Activated B cell treated with CpG ODN at 0.5 μM for 24 hours (primary cell): ENCODE measurements at places on chromosomes 11 and 22.
A peak's percentile ranks its signal among the peaks of the same experiment; 100 is the strongest.

GRCh38 chr11:128720522-128720985 lies 26.7 kb downstream of the FLI1 start:
- H3K27ac ChIP-seq, result peak overlapping the region; percentile 98
- peak; percentile 42 for DNase-seq
- H3K4me3 ChIP-seq, result peak overlapping the region; percentile 87
- peaks cover 99% of the 10 kb centered on the region for H3K4me1 ChIP-seq

- H3K36me3 ChIP-seq, result no peaks in the 10 kb centered on the region
- no peak overlapping the region for H3K27ac ChIP-seq
- H3K4me1 ChIP-seq, result no peaks in the 10 kb centered on the region
- DNase-seq, result no peak
Measured at GRCh38 chr11:28919194-28919593, 811.0 kb downstream of the METTL15 start.

DNA sequence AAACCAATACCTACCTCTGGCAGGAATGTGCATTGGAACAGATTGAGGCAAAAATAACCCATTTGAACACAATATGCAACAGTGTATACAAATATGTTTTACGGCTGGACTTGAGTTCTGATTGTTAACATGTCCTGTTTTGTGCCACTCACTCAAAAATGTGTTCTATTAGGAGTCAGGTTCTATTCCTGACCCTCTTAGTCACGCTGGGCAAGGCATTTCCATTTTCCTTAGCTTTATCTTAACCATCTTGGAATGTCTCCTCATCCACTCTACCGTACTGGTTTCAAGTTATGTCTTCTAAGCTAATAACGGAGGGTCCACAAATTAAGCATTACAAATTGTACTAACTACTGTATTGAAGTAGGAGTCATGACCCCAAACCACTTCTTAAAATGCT lies 78.6 kb downstream of the MAML2 start:
- no peak for DNase-seq
- H3K27ac ChIP-seq, result peak overlapping the region; percentile 14
- peaks cover 80% of the 10 kb centered on the region for H3K4me1 ChIP-seq
- H3K36me3 ChIP-seq, result peaks cover 6% of the 10 kb centered on the region
- no peak overlapping the region for H3K4me3 ChIP-seq
- H3K27me3 ChIP-seq, result no peaks in the 10 kb centered on the region

DNA sequence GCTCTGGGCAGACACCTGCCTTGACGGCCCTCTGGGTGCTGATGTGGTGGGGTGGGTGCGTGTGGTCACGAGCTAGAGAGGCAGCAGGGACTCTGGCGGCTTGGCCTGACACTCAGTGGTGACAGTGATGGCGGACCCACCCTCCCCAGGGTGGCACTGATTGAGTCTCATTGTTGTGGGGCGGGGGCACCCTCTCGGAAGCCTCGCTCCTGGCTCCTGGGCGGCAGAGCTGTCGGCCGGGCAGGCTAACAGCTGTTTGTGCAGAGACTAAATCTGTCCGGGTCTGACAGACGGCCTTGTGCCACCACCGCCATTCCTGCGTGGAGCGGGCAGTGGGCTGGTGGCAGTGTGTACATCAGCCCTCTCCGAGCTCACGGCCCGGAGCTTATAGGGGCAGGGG lies 15.6 kb downstream of the FLRT1 start:
- no peaks in the 10 kb centered on the region for H3K4me1 ChIP-seq
- DNase-seq, result no peak
- no peaks in the 10 kb centered on the region for H3K27me3 ChIP-seq
- no peak overlapping the region for H3K27ac ChIP-seq
- H3K4me3 ChIP-seq, result no peak overlapping the region

DNA sequence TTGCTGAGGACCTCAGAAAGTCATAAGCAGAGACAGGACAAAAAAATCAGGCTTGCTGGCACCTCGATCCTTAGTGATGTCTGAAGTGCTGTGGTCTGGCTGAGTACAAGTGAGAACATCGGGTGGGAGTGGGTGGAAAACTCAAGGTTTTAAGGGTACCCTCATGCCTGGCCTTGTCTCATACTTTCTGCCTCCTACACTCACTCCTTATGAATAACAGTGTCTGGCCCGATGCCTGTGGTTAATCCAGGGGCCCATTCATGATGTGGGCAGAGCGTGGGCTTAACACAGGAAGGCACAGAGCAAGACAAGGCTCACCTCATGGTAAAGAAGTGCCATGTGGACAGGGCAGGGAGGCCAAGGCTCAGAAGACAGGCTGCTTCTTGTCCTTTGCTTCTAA lies 11.0 kb upstream of the UCP3 start:
- peaks cover 30% of the 10 kb centered on the region for H3K4me1 ChIP-seq
- H3K4me3 ChIP-seq, result peak overlapping the region; percentile 21
- no peak for DNase-seq
- H3K36me3 ChIP-seq, result peaks cover 24% of the 10 kb centered on the region
- H3K27ac ChIP-seq, result no peak overlapping the region

DNA sequence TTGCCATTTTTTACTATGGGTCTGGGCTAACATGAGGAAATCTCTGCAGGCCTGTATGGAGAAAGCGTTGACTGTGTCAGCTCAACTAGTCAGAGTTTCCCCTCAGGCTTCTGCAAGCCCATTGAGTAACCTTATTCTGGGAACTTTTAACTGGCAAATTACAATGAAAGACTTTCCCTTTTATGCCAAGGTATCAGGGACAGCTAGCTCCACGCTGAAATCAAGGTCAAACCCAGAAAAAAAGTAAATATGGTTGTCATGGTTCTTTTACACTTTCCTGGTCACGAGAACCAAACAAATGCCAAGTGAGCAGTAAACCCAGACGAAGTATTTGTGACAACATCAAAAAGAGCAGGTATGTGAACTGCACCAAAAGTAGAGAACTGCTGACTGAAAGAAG lies 13.8 kb downstream of the OSBP start:
- no peaks in the 10 kb centered on the region for H3K27me3 ChIP-seq
- DNase-seq, result no peak
- no peaks in the 10 kb centered on the region for H3K4me1 ChIP-seq
- H3K4me3 ChIP-seq, result no peak overlapping the region
- H3K27ac ChIP-seq, result no peak overlapping the region

DNA sequence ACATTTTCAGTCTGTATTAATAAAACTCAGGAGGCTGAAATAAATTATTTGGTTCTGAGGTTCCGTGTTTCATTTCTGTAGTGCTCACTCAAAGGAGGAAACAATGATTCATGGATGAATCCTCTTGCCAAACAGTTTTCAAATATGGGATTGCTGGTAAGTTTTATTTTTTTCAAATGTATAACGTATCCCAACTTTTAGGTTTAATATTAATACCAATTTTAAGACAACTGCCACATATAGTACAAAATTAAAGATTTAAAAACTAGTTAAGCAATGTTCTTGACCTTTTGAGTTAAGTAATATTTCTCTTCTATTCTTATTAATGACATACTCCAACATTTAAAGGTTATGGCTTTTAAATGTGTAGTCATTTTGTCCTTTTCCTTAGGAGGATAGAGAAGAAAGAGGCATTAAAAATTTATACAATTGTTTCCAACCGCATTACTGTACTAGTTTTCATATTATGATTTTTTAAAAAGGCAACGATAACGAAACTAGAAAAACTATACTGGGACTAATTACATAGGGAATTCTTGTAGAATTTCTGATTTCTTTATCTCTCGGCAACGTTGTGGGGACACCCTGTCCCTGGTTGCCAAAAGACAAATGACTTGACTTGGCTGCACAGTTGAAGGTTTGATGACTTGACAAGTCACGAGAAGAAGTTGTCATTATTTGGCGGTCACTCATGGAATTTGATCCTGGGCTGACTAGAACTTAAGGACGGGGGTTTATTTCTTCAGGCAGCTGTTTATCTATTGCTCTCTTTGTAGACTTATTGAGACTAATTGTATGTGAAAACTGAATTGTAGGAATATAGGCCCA lies 69.1 kb upstream of the ADSL start:
- peaks cover 81% of the 10 kb centered on the region for H3K36me3 ChIP-seq
- H3K27ac ChIP-seq, result peak overlapping the region; percentile 81
- no peaks in the 10 kb centered on the region for H3K27me3 ChIP-seq

DNA sequence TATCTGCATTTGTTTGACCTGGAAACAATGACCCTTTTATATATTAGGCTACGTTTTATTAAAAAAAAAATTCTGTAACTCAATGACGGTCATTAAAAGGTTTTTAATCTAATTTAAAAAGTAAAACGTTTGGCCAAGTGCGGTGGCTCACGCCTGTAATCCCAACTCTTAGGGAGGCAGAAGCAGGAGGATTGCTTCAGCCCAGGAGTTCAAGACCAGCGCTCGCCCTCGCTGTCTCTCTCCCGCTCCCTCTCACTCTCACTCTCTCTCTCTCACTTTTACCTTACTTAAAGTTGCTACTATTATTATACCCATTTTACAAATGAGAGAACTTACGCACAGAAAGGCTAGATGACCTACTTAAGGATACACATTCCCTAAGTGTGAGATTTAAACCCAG lies 814 bp upstream of the NARS2 start:
- H3K36me3 ChIP-seq, result peaks cover 16% of the 10 kb centered on the region
- no peaks in the 10 kb centered on the region for H3K27me3 ChIP-seq
- H3K27ac ChIP-seq, result peak overlapping the region; percentile 94
- no peak for DNase-seq

- no peak overlapping the region for H3K4me3 ChIP-seq
- H3K27ac ChIP-seq, result no peak overlapping the region
- no peak for DNase-seq
- no peaks in the 10 kb centered on the region for H3K4me1 ChIP-seq
Measured at GRCh38 chr11:76891793-76892192, 31.1 kb downstream of the ACER3 start.

- H3K4me3 ChIP-seq, result no peak overlapping the region
- no peak overlapping the region for H3K27ac ChIP-seq
- no peak for DNase-seq
- peaks cover 10% of the 10 kb centered on the region for H3K4me1 ChIP-seq
Measured at GRCh38 chr11:86669424-86669823, 3.0 kb downstream of the ME3 start.

DNA sequence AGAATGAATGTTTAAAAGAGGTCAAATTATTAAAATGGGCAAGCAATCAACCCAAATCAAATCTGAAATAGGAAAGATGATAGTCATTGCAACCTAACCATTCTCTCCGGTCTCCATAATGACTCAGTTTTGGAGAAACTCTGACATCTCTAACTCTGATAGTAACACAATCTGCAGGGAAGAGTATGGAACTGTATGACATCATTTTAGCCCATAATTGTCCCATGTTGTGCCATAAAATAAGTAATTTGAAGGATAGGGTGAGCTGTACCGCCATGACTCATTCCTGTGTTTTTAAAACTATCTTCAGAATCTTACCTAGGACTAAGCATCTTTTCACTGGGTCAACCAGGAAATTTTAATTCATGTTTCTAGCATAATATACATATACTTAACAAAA lies 350.8 kb downstream of the DLG2 start:
- H3K36me3 ChIP-seq, result no peaks in the 10 kb centered on the region
- peaks cover 4% of the 10 kb centered on the region for H3K4me1 ChIP-seq
- DNase-seq, result no peak
- no peak overlapping the region for H3K4me3 ChIP-seq

DNA sequence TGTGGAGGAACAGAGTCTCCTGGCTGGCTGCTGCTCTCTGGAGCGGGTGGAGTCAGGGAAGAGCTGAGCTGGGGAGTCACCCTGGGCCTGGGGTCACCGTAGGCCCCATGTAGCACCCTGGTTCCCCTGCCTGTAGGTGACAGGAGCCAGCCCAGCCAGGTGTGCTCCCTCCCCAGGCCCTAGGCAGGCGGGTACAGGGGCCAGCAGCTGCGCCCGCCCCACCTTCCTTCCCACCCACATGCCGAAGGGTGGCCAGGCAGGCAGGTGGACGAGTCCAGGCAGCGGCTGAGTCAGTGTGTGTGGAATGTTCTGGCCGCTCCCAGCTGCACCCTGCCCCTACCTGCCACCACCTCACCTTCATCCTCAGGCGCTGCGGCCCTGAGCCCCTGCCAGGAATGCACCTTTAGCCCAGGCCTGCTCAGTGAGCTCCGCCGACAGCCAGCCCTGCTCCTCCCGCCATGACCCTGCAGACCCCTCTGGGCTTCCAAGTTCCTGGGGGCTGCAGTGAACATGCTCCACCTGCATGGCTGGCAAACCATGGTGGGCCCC lies 654 bp upstream of the SYT8 start:
- H3K27me3 ChIP-seq, result peaks cover 14% of the 10 kb centered on the region
- no peaks in the 10 kb centered on the region for H3K36me3 ChIP-seq
- no peak overlapping the region for H3K4me3 ChIP-seq
- peaks cover 11% of the 10 kb centered on the region for H3K4me1 ChIP-seq
- H3K27ac ChIP-seq, result no peak overlapping the region
- no peak for DNase-seq

- no peak overlapping the region for H3K4me3 ChIP-seq
- no peak for DNase-seq
- H3K27ac ChIP-seq, result no peak overlapping the region
- no peaks in the 10 kb centered on the region for H3K4me1 ChIP-seq
Measured at GRCh38 chr22:27851974-27852746, 50.6 kb upstream of the MN1 start.

DNA sequence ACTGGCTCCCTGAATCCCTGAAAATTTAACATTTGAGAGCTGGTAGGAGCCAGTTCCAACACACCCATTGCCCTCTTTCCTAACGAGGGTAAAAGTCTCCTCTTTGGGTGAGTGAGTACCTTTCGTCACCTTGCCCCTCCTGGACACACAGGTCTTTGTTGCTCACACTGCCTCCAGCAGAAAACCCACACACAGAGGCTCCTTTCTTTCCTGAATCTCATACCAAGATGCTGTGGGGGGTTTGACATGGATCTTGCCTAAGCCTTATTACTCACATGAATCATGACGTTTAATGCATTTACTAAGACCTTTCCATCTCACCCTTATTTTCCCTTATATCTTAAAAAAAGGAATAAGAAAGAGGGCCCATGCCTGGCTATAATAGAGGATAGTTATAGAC lies 53.0 kb downstream of the PARVA start:
- peaks cover 2% of the 10 kb centered on the region for H3K27me3 ChIP-seq
- H3K27ac ChIP-seq, result no peak overlapping the region
- no peak for DNase-seq
- H3K36me3 ChIP-seq, result no peaks in the 10 kb centered on the region

- no peak for DNase-seq
- no peaks in the 10 kb centered on the region for H3K36me3 ChIP-seq
- H3K4me3 ChIP-seq, result peak overlapping the region; percentile 86
- H3K4me1 ChIP-seq, result peaks cover 23% of the 10 kb centered on the region
- H3K27ac ChIP-seq, result no peak overlapping the region
Measured at GRCh38 chr11:123558536-123559315, 95.7 kb downstream of the SCN3B start.

GRCh38 chr11:116481126-116481675 lies 291.6 kb downstream of the BUD13 start:
- H3K27ac ChIP-seq, result no peak overlapping the region
- no peak overlapping the region for H3K4me3 ChIP-seq
- no peaks in the 10 kb centered on the region for H3K4me1 ChIP-seq
- no peaks in the 10 kb centered on the region for H3K36me3 ChIP-seq
- DNase-seq, result no peak

- no peaks in the 10 kb centered on the region for H3K36me3 ChIP-seq
- no peak for DNase-seq
- H3K4me1 ChIP-seq, result peaks cover 13% of the 10 kb centered on the region
- no peak overlapping the region for H3K27ac ChIP-seq
- H3K27me3 ChIP-seq, result peaks cover 48% of the 10 kb centered on the region
- H3K4me3 ChIP-seq, result peak overlapping the region; percentile 61
Measured at GRCh38 chr11:30585125-30585891, 845 bp downstream of the MPPED2 start.

GRCh38 chr11:14872032-14872431 lies 20.0 kb downstream of the CYP2R1 start:
- no peaks in the 10 kb centered on the region for H3K4me1 ChIP-seq
- no peak overlapping the region for H3K4me3 ChIP-seq
- H3K27me3 ChIP-seq, result no peaks in the 10 kb centered on the region
- no peak overlapping the region for H3K27ac ChIP-seq

- H3K4me1 ChIP-seq, result no peaks in the 10 kb centered on the region
- no peaks in the 10 kb centered on the region for H3K36me3 ChIP-seq
- no peak overlapping the region for H3K4me3 ChIP-seq
- no peak for DNase-seq
Measured at GRCh38 chr11:11038352-11038751, 180.5 kb upstream of the ZBED5 start.
